ENCODE measurements at places on chromosomes 7 and 10.

DNA sequence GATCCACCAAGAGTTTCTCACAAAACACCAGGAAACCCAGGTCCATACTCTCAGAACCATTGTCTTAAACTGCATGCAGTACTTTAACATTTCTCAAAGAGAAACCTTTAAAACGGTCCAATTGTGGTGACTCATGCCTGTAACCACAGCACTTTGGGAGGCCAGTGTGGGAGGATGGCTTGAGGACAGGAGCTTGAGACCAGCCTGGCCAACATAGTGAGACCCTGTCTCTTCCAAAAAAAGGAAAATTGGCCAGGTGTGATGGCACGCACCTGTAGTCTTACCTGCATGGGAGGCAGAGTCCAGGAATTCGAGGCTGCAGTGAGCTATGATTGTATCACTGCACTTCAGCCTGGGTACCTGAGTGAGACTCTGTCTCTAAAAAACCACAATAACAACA is 97.5 kb upstream of the OIT3 start:
- DNase-seq, result peak; percentile 26

GRCh38 chr7:72244826-72245398 is 167.2 kb downstream of the CALN1 start:
- DNase-seq, result no peak

- no peak for DNase-seq
Observed at GRCh38 chr7:142914121-142914520, 19.4 kb downstream of the TRPV5 start.

- peak; percentile 59 for DNase-seq
Observed at GRCh38 chr10:58781873-58782488, 269.3 kb downstream of the BICC1 start.

GRCh38 chr10:32046151-32046550 is 10.1 kb downstream of the KIF5B start:
- DNase-seq, result no peak

Measured in fibroblast of skin of right biceps (primary cell).